ENCODE measurements at places on chromosomes 4 and X. TPM values are rescaled to one million over a fixed set of nuclear protein-coding genes. Genes with fewer than 3 reads are reported as not detected.

GRCh38 chr4:54882616-54883015 is 224.9 kb downstream of the KIT start:
- no peak overlapping the region for H3K27ac ChIP-seq
- H3K36me3 ChIP-seq = no peaks in the 10 kb centered on the region
- no peaks in the 10 kb centered on the region for H3K27me3 ChIP-seq

GRCh38 chr4:151983854-151984253 is 223.0 kb upstream of the GATB start:
- DNase-seq = peak; percentile 35
- no peak overlapping the region for H3K4me3 ChIP-seq
- H3K36me3 ChIP-seq = no peaks in the 10 kb centered on the region
- no peak overlapping the region for H3K27ac ChIP-seq

The MAGED4B gene
- 35.6 TPM for total RNA-seq

The SRPK3 gene
- total RNA-seq = 0.23 TPM

The CYP2U1 gene
- total RNA-seq = 7.3 TPM

Data from lung (tissue), 17 donors.